ENCODE measurements at places on chromosomes 3 and 15. TPM values are rescaled to one million over a fixed set of nuclear protein-coding genes. Genes with fewer than 3 reads are reported as not detected.

The GOLGA8T gene
- not detected for polyA plus RNA-seq

The SLC49A4 gene
- 2.3 TPM for polyA plus RNA-seq

The IL20RB gene
- polyA plus RNA-seq: 0.23 TPM

The NXPE3 gene
- 43.2 TPM for polyA plus RNA-seq

The CPN2 gene
- not detected for polyA plus RNA-seq

The DPPA4 gene
- not detected for polyA plus RNA-seq

The GPR62 gene
- not detected for polyA plus RNA-seq

The GOLGA8J gene
- not detected for polyA plus RNA-seq

The PPP4R2 gene
- 65.6 TPM for polyA plus RNA-seq

GRCh38 chr3:135271177-135272025, 476.3 kb downstream of the EPHB1 start:
- no peak overlapping the region for H3K27ac ChIP-seq
- no peaks in the 10 kb centered on the region for H3K4me1 ChIP-seq
- no peak overlapping the region for H3K4me3 ChIP-seq
- H3K36me3 ChIP-seq: no peaks in the 10 kb centered on the region
- no peak for DNase-seq

GRCh38 chr15:69074843-69075224, 60.3 kb downstream of the NOX5 start:
- no peaks in the 10 kb centered on the region for H3K36me3 ChIP-seq
- H3K27ac ChIP-seq: no peak overlapping the region
- H3K4me3 ChIP-seq: peak overlapping the region; percentile 51
- peaks cover 13% of the 10 kb centered on the region for H3K4me1 ChIP-seq
- DNase-seq: no peak

GRCh38 chr3:40766396-40766795, 241.6 kb downstream of the ZNF621 start:
- no peak for DNase-seq
- no peak overlapping the region for H3K4me3 ChIP-seq
- no peak overlapping the region for H3K27ac ChIP-seq
- H3K27me3 ChIP-seq: no peaks in the 10 kb centered on the region
- no peaks in the 10 kb centered on the region for H3K4me1 ChIP-seq

DNA sequence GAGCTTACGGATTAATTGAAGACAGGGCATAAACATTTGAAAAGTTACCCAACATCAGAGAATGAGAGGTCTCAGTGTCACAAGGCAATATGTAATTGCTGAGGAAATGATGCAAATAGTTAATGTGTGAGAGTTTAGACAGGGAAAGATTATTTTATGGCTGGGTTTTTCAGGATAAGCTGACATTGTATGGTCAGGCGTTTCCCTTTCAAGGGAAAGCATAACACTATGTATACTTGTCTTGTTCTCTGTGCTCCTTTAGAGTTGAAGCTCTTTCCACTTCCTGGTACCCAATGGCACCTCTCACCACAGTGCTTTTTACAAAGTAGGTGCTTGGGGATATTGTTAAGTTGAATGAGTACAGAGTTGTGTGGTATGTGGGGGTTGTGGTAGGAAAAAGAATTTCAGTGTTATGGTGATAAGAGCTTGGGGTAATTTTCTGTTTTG, 19.9 kb downstream of the IQGAP1 start:
- no peaks in the 10 kb centered on the region for H3K27me3 ChIP-seq
- no peak for DNase-seq
- H3K36me3 ChIP-seq: peaks cover 2% of the 10 kb centered on the region
- peak overlapping the region; percentile 64 for H3K27ac ChIP-seq

- no peak overlapping the region for H3K4me3 ChIP-seq
- peaks cover 3% of the 10 kb centered on the region for H3K27me3 ChIP-seq
- no peak overlapping the region for H3K27ac ChIP-seq
- DNase-seq: no peak
These were observed 22.0 kb upstream of the SPTSSB start for GRCh38 chr3:161393310-161393709.

GRCh38 chr3:119579366-119580066, at the start of gene ADPRH:
Gene ADPRH, plus strand, starts transcription at chr3:119579492. Its CDS starts 2,678 bp downstream, at chr3:119582170.
- H3K27ac ChIP-seq: peak within 1 kb of the TSS; percentile 82
- peaks cover 13% of the 10 kb centered on the region for H3K4me1 ChIP-seq
- H3K27me3 ChIP-seq: no peaks in the 10 kb centered on the region
- no peaks in the 10 kb centered on the region for H3K36me3 ChIP-seq
- DNase-seq: peak; percentile 24

GRCh38 chr15:80202641-80203360, 49.2 kb downstream of the CTXND1 start:
- DNase-seq: no peak
- H3K27me3 ChIP-seq: peaks cover 2% of the 10 kb centered on the region
- no peaks in the 10 kb centered on the region for H3K36me3 ChIP-seq
- H3K27ac ChIP-seq: no peak overlapping the region
- no peaks in the 10 kb centered on the region for H3K4me1 ChIP-seq
- H3K4me3 ChIP-seq: no peak overlapping the region

GRCh38 chr3:28901018-28901417, 379.9 kb upstream of the RBMS3 start:
- H3K4me1 ChIP-seq: no peaks in the 10 kb centered on the region
- no peak overlapping the region for H3K4me3 ChIP-seq
- H3K27ac ChIP-seq: no peak overlapping the region

GRCh38 chr3:194103505-194103904, 32.4 kb upstream of the HES1 start:
- H3K36me3 ChIP-seq: no peaks in the 10 kb centered on the region
- no peaks in the 10 kb centered on the region for H3K27me3 ChIP-seq
- DNase-seq: peak; percentile 4
- no peak overlapping the region for H3K27ac ChIP-seq

- no peak overlapping the region for H3K27ac ChIP-seq
- no peak for DNase-seq
These were observed 16.7 kb upstream of the PIGZ start for GRCh38 chr3:196985298-196985697.

DNA sequence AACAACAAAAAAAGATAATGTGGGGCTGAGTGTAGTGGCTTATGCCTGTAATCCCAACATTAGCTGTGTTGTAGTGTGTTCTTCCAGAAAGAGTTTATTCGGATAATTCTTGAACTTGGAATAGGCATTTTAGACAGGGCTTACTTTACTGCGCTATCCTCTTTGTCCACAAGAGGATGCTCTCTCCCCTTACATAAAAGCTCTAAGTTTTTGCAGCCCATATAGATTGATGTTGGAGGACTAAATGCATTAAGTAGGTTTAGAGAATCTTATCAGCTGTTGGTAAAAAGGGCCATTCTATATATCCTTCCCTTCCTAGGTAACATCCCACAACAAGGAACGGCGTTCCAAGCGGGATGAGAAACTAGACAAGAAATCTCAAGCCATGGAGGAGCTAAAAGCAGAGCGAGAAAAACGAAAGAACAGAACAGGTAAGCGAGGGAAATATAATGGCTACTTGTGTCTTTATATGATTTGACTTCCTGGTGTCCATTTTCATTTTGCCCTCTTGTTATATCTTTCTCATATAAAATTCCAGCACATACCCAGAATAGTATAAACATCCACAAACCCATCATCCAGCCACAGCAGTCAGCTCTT, 27.8 kb upstream of the ITPKA start:
- peaks cover 55% of the 10 kb centered on the region for H3K36me3 ChIP-seq
- DNase-seq: no peak
- no peaks in the 10 kb centered on the region for H3K27me3 ChIP-seq
